ENCODE measurements at places on chromosomes 5 and 9.

DNA sequence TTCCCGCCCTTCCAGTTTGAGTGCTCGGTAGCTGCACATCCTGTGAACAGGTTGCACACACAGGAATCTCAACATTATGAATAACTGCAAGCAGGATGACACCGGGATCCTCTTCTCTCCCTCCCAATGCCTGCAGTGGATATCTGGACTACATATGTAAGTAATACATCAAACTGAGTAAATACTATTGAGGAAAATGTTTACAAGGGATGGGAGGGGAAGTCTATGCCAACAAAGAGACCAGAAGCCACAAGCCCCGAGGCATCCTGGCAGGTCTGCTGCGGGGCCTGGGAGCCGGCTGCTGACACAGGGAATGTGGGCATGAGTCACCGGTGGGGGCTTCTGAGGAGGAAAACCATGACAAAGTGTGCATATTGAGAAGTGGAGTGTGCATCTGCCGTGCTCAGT lies 8.6 kb upstream of the ANKRD33B start:
- no peak for DNase-seq

DNA sequence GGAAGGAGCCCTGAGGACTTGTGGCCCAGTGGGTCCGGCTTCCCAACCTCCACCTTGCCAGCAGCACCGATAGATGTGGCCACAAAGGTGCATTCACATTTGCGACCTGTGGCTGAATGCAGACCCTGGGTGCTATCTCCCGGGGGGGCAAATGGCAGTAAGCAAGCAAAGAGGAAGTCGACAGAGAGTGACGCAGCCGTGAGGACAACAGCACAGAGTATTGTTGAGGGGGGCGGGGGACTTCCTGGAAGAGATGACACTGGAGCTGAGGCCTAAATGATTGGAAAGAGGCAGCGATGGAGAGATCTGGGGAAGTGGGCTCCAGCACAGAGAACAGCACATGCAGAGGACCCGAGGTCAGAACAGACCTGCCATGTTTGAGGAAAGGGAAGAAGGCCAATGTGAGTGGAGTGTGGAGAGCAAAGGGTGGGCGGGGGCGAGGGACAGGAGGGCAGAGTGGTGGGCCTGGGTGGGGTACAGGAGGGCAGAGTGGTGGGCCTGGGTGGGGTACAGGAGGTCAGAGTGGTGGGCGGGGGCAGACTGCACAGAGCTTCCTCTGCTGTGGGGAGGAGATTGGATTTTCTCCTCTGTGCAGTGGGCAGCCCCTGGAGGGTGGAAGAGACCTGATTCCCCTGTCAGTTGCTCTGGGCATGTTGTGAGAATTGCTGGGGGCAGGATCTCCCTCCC lies 42.6 kb downstream of the ADAMTS2 start:
- no peak for DNase-seq

GRCh38 chr5:87020099-87020934 lies 247.4 kb upstream of the RASA1 start:
- DNase-seq: no peak

DNA sequence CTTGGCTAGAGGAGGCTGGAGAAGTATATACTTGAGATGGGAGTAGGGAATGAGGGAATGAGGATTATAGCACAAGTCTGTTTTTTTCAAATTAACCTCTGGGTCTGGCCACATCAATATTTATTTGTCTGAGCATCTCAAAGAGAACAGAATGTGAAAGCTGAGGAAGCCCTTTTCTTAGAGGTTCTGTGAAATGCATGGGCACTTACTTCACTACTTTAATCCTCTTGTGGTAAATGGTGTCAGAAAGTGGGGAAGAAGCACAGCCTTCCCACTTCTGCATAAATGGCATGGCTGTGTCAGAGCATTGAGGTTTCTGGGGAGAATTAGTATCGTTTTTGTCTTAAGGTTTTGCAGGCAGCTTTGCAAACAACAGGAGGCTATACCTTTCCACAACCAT lies 48.6 kb downstream of the SPATA31D1 start:
- DNase-seq: no peak

- DNase-seq: no peak
These were observed 175.9 kb downstream of the NSG2 start for GRCh38 chr5:174221436-174221835.

DNA sequence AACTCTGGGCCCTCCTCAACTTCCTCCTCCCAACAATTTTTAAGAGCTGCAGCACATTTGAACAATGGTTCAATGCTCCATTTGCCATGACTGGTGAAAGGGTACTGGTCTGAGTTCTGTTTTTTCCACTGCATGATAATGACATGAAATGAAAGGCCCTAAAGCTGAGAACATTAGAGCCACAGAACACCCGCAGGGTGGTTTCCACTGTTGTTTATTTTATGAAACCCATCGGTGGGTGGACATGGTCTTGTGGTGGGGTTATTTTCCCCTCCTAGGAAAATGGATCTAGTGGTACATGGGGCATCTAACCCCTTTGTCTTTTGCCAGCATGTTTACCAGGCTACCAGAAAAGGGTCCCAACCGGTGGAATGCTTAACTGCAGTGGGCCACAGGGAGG lies 71.8 kb downstream of the SMARCA2 start:
- DNase-seq: no peak

All from activated CD4-positive, CD25-positive, alpha-beta regulatory T cell (primary cell).